Hepatic stellate cell (primary cell): ENCODE measurements at places on chromosomes 12 and 14.

GRCh38 chr12:88309546-88309945, 167.4 kb downstream of the TMTC3 start:
- no peak for DNase-seq

DNA sequence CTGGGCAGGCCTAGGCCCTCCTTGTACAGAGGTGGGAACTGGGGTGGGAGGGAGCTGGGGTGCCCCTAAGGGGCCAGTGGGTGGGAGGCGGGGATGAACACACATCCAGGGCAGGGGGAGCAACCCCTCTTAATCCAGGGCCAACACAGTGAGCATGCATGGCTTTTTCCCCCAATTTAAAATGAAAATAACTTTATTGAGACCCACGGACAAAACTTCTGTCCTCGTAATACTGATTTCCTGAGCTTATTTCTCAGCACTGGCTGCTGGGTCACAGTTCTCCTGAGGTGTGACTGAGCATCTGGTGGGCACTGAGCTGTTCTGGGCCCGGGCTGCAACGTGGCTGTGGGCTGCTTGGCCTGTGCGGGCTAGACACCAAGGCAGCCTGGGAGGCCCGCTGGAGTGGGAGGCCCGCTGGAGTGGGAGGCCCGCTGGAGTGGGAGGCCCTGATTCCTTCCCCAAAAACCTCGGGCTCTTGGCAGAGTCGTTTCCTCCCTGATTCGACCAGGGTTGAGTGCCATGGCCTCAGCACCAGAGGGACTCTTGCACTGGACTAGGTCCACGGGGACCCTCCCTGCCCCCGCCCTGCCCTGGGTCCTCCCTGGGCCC, 24.9 kb upstream of the TRAF3 start:
- DNase-seq = no peak

GRCh38 chr14:63713058-63713457, 14.8 kb downstream of the SGPP1 start:
- no peak for DNase-seq

DNA sequence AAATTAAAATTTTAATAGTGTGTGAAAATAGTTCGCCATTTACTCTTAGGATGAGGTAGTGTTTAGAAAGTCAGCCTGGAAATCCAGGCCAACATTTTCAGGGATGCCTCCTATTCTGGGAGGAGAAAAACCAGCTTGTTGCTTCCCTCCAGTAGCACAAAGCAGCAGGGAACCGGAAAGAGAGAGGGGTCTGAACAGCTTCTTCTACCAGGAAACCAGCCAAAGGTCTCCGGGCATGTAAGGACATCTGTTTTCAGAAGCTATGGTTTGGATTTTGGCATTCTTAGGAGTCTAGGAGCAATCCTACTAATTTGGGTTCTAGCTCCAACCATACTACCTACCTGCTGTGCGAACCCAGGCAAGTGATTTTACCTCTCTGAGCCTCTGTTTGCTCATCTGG, 85.3 kb downstream of the DPF3 start:
- no peak for DNase-seq

GRCh38 chr14:96243785-96244184, 12.2 kb upstream of the BDKRB1 start:
- no peak for DNase-seq

- no peak for DNase-seq
Observed at GRCh38 chr14:59148334-59148900, 40.0 kb upstream of the DAAM1 start.

GRCh38 chr14:31926123-31926522, 151.0 kb upstream of the ARHGAP5 start:
- DNase-seq = no peak

DNA sequence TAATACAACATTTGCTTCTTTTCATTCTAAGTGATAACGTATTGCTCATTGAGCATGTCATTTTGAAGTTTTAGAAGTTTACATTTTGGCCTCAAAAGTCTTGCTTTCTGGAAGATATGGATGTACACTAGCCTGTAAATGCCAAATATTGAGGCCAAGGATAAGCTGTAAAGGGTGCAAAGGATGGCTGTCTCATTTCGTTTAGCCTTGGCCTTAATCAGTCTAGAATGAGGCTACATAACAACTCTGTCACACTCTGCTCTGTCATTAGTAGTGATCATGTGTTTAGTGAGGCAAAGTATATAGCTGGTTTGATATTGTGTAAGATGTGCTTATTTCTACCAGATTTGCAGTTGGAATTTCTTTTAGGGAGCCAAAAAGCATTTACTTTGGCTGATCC, 344.5 kb downstream of the TMTC2 start:
- no peak for DNase-seq

DNA sequence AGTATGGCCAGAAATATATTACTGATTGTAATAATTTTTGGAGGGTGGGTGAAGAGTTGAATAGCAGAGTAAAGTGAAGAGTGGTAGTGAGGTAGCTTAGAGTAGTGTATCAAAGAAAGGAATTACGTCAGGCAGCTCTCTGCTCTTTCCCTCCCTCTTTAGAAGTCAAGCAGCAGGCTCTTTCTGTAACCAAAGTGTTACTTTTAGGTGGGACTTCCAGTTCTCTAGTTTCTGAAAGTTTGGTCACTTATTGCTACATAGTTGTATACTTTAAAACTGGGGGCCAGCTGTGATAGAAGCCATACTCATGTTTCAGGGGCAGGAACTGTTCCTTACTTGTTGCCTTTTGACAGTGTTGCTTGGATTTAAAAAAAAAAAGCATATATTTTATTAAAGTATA, 30.6 kb downstream of the ATF7IP start:
- no peak for DNase-seq

DNA sequence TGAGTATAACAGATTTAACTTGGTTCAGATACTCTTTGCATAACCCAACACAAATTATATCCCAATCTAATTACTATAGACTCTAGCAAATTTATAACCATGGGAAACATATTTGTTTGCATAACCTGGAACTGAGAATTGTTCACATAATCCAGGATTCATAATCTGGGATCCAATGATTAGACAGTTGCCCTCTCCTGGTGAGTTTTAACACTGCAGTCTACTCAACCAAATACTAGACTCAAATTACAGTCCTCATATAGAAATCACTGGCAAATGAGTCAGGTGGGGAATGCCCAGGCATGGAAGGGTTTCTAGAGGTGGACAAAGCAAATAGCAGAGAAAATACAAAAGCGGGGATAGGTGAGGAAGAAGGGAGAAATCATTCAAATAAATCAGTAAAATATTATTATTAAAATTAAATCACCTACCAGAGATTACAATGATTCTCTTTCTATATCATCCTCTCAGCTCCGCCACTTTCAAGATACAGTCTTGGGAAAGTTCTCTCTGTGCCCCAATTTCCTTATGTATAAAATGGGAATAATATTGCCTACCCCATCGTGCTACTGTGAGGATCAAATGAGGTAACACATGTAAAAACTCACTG, 9.4 kb downstream of the GCH1 start:
- DNase-seq = peak; percentile 38

DNA sequence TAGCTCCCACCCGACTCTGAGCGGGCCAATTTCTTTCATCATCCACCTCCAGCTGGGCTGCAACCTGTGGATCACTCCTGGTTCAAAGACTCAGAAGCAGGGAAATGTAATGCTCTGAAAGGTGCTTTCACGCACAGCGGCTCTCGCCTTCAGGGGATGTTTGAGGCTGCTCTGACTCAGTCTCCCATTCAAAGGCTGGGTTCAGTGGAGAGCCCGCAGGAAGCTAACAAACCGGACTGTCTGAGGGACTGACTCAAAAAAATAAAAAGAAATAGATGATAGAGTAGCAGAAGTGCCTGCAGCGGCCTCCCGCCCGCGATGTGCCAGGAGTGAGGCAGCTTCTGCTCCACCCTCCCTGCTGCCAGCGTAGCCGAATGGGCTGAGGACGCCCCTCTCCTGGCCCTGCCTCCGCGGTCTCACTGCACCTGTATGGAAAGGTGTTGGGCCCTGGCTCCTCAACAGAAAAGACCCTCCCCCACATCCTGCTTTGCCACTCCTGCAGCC, 98.0 kb downstream of the GCH1 start:
- DNase-seq = no peak

DNA sequence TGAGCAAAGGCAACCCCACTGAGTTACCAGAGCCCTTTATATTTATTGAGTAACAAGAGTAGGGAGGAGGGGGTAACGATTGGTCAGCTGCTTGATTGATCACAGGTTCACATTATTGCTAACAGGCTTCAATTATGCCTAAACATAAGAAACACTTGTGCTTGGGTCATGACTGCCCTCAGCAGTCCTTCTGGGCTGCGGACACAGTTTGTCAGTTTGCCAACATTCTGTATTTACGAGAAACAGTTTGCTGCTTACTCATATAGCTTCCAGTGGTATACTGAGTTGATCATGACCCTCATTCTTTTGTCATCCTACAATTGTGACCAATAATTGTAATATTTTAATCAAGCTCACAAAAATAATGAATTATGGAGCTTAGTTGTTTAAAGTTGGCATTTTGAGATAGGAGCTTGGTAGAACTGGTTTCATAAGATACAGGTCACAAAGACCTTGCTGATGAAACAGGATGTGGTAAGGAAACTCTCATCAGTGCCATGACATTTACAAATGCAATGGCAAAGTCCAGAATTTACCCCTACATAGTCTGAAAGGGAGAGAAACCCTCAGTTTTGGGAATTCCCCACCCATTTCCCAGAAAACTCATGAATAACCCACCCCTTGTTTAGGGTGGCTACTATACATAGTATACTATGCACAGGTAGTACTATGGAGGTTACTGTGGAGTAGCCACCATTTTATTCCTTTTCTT, 1421.0 kb upstream of the FLRT2 start:
- DNase-seq = no peak

- peak; percentile 5 for DNase-seq
Observed at GRCh38 chr12:80100591-80100990, 1.3 kb downstream of the OTOGL start.

- peak; percentile 70 for DNase-seq
Observed at GRCh38 chr14:55071870-55072640, 20.6 kb downstream of the MAPK1IP1L start.

- DNase-seq = no peak
Observed at GRCh38 chr14:67393689-67394088, 18.3 kb downstream of the PLEK2 start.

DNA sequence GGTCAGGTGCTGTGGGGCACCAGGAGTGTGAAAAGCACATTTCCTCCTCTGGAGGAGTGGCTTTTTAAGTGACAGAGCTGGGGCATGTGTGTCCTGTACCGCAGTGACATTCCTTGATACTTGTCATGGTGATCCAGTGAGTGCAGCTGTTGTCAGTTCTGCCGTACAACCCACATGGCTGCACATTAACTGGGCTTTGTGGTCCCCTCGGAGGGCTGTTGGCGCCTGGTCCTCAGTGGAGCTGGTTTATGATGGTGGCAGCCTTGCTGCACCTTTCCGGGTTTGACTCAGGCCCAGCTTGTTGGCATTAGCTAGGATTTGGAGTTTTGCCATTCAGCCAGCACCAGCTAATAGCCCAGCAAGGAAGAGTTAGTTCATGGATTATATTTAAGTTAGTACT, 77.0 kb downstream of the SLC25A47 start:
- DNase-seq = no peak

- peak; percentile 49 for DNase-seq
Observed at GRCh38 chr14:54683882-54684794, 117.2 kb downstream of the SAMD4A start.

- no peak for DNase-seq
Observed at GRCh38 chr14:20460458-20461224, 593 bp downstream of the PIP4P1 start.

GRCh38 chr14:95235767-95236166, 78.4 kb upstream of the DICER1 start:
- no peak for DNase-seq

- no peak for DNase-seq
Observed at GRCh38 chr14:31084385-31084784, 58.2 kb upstream of the STRN3 start.

- DNase-seq = no peak
Observed at GRCh38 chr12:48910196-48910595, 15.1 kb downstream of the FKBP11 start.

DNA sequence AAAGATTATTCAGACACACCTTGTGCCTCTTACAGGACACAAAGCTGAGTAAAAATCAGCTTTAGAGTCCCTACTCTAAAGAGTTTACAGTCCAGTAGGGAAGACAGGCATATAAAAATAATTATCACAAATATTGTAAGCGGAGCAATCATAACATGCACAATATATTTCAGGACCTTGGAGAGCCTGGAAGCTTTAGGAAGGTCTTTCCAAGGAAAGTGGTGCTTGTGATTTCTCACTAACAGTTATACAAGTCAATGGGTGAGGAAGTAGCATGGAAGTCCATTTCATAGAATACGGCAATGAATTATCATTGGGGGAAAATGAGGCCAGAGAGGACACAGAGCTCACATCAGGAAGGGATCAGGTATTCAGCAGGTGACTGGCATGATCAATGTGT, 268.3 kb downstream of the C12orf50 start:
- DNase-seq = no peak

- no peak for DNase-seq
Observed at GRCh38 chr12:113244047-113244460, 22.8 kb downstream of the TPCN1 start.

DNA sequence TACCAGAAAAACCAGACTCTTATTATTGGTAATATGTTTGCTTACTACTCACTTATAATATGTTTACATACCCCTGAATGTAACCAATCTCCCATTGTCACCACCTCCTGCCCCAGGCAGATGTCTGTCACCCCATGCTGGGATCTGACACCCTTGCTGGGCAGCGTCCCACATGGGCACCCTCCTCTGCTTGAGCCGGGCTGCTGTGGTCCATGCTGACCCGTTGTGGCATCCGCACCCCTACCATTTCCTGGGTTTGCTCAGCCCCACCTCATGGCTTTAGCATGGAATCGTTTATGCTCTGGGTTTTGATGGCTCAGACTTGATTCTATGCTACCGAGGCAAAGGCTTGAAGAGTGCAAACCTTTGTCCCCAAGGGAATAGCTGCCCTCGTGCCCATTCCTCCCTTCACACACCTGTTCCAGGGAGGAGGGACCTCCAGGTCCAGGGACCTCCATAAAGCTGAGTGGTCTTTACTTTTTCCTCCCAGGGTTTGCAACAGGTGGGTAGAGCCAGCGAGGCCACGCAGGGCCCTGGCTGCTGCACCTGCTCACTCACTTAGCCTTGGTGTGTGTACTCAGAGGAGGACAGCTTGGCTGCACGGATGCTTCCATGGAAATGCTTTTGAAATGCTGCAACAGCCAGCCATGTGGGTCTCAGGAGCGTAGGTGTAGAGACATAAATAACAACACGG, 68.7 kb downstream of the PRMT8 start:
- no peak for DNase-seq

DNA sequence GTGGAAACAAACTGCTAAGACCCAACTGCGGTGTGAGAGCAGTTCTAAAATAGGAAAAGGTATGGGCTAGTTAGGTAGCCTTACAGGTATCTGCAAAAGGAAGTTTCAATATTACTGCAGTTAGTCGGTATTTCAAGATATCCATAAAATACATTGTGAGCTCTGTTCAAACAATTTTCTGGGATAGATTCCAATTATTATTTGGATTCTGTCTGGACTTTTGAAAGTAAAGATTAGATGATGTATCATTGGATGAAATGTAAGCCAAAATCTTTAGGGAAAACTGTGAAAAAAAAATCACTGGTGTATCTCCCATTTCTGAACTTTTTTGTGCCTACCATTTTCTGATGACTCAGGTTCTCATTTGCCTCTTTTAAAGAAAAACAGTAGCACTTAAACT, 621.6 kb downstream of the CCER1 start:
- no peak for DNase-seq
